ENCODE measurements at places on chromosomes 6 and 20.

DNA sequence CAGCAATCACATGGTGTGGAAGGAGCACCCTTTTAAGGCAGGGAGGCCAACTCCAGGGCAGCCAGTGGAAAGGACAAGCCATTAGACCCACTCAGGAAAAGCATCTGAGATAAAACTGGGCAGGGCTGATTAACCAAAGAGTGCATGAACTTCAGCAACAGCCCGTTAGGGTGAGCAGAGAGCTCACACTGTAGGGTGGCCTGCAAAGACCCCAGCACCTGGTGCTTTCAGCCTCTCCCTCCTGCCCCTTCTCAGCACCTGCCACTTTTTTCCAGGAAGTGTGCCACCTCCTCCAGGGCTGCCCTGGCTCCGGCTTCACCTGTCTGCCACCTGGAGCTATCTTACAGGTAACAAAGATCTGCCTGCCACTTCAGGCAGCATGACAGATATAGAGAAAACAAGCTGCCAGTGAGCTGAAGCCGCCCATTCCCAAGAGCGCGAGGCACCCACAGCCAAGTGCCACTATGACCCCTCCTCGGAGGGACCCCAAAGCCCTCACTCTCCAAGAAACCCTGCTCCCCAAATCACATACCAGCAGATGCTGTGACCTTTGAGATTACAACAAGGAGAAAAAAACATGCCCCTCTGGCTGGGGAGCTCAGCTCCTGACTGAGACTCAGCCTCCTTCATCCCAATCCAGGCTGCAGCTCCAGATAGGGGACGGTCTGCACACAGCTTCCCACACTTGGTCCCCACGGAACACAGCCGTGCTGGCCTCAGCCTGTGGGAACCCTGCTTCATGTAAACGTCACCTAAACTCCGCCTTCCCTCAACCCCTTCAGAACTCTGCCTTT, 71.2 kb downstream of the ABHD12 start:
- H3K27ac ChIP-seq, result no peak overlapping the region
- no peak overlapping the region for H3K4me3 ChIP-seq
- H3K27me3 ChIP-seq, result no peaks in the 10 kb centered on the region
- H3K4me1 ChIP-seq, result no peaks in the 10 kb centered on the region
- peaks cover 4% of the 10 kb centered on the region for H3K36me3 ChIP-seq

- no peak overlapping the region for H3K4me3 ChIP-seq
- no peaks in the 10 kb centered on the region for H3K27me3 ChIP-seq
- H3K27ac ChIP-seq, result no peak overlapping the region
- H3K4me1 ChIP-seq, result no peaks in the 10 kb centered on the region
- H3K36me3 ChIP-seq, result no peaks in the 10 kb centered on the region
These were observed 86.4 kb downstream of the ADGRG6 start for GRCh38 chr6:142387997-142388815.

- DNase-seq, result no peak
- H3K4me3 ChIP-seq, result no peak overlapping the region
- H3K4me1 ChIP-seq, result no peaks in the 10 kb centered on the region
- H3K27me3 ChIP-seq, result no peaks in the 10 kb centered on the region
These were observed 79.5 kb upstream of the RALGAPA2 start for GRCh38 chr20:20791664-20792568.

DNA sequence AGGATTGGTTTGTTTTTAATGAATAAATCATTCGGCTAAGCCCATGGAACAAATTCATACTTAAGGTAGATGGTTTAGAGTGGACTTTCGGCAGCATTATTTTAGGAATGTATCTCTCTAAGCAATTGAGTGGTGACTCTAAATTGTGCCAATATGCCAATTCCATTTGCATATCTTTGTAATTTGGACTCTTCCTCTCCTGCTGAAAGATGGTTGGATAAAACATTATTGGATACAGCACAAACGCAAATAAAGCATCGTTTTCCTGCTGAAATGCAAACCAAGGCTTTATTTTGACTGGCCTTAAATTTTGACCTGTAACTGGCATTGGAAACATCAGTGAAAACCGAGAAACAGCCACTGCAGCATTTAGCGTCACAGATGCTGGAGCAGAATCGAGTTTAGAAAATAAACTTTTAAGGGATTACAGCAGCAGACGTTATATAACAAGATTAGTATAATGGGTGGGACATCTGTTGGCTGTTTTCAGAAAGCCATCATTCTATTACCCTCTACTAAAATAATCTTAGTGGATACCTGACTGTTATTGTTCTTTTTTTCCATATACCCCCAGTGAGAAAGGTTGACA, 726.0 kb downstream of the KIF16B start:
- no peak overlapping the region for H3K27ac ChIP-seq
- H3K4me3 ChIP-seq, result no peak overlapping the region
- no peak for DNase-seq
- no peaks in the 10 kb centered on the region for H3K27me3 ChIP-seq
- H3K36me3 ChIP-seq, result no peaks in the 10 kb centered on the region

Data from ascending aorta (tissue), 2 donors.